ENCODE measurements at places on chromosomes 2 and 18.

DNA sequence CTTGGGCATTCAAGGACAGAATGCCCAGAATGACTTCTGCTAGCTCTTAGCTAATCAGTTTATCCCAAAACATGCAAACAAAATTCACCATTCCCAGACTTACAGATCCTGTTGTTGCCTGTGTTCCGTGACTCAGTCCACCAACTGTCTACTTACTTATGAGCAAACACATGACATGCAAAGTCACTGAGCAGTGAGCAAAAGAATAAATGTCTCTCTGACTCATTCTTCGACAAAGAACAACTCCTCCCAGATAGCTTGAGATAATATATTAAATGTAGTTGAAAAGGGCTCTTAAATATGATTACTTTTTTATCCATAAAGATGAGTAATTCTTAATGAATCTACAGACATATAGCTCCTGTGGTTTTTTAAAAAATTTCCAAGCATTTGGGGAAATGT, 9.0 kb upstream of the CREG2 start:
- peak; percentile 72 for DNase-seq

DNA sequence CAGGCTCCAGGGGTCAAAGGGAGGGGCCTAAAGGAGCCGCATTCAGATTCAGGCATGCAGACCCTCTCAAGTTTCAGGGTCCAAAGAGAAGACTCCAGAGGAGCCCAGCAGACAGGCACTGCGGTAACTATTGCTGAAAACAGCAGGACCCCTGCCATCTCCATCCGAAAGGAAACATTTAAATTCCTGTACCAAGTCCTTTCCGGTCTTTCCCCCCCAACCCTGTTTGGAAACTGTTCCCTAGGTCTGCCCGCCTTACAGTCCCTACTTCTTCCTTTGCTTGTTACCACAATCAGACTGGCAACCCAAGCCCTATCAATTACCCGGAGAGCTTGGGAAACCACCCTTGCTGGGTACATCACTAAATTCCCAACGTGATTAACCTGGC, 82.0 kb downstream of the DNMT3A start:
- no peak for DNase-seq

- peak; percentile 43 for DNase-seq
Observed at GRCh38 chr2:186949726-186950256, 100.8 kb upstream of the ZSWIM2 start.

DNA sequence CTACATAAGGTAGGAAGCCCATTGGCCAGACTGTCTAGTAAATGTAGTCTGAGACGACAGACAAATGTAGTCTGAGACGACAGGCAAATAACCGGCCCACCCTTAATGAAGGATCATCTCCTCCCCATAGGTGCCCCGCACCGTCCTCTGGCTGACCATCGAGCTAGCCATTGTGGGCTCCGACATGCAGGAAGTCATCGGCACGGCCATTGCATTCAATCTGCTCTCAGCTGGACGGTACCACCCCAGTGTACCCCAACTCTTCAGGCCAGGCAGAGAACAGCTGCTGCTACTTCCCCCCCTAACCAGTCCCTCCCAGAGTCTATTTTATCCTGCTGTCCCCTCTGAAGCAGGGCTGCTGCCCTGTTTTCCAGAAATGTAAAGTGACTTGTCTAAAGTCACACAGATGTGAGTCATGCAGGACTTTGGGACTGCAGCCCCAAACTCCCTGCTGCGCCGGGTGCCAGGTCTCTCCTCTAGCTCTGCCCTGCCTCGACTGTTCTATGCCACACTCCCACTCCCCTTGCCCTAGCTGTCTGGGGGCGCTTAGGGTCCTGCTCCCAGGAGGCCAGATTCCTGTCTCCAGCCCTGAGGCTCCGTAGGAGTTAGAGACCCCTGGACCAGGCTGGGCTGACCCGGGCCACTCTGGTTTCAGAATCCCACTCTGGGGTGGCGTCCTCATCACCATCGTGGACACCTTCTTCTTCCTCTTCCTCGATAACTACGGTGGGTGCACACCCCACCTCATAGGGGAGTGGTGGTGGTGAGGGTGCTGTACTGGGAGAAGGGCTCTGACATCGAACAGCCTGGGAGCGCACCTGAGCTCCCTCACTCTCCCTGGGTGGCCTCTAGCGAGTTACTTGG, 4.7 kb downstream of the SLC11A1 start:
- DNase-seq, result no peak

- DNase-seq, result no peak
Observed at GRCh38 chr2:100535855-100536254, 26.9 kb upstream of the PDCL3 start.

GRCh38 chr18:8734496-8734895, 29.1 kb downstream of the MTCL1 start:
- no peak for DNase-seq

- no peak for DNase-seq
Observed at GRCh38 chr2:159051661-159052060, 83.2 kb downstream of the TANC1 start.

DNA sequence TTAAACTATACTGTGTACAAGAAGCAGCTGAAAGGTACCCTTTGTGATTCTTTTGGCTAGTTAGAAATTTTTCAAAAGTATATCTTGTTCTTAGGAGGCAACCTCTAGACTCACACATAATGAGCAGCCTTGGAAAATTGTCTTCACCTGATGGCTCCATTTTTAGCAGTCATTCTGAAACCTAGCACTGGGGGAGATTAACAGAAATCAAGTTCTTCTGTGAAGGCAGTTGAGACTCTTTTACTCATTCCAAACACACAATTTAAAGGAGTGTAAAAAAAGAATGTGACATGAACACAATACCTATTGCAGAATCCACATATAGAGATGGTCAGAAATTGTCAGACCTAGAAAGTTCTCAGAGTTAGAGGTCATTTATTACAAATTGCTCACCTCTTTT, 197.7 kb downstream of the UBE2E3 start:
- DNase-seq, result no peak

- DNase-seq, result no peak
Observed at GRCh38 chr18:32208577-32208976, 18.7 kb downstream of the MEP1B start.
